ENCODE measurements at places on chromosomes 11 and 22.

GRCh38 chr11:134447696-134448095 lies 35.7 kb upstream of the B3GAT1 start:
- DNase-seq = no peak

- DNase-seq = no peak
These were observed 274.6 kb downstream of the BUD13 start for GRCh38 chr11:116498161-116498560.

DNA sequence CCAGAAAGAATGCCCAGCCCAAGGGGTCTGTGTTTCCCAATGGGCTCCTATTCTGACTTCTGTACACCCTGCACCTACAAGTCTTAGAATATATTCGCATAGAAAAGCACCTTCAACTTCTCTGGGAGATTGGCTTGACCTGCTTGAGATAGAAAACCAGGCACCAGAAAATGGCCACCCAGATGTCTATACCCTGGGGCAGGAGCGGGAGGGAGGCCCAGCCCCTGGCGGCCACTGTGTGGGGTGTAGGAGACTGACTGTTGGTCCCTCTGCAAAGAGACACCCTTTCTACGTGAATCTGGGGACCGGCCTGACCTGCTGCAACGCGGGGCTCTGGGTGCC lies 8.5 kb downstream of the DENND6B start:
- no peak for DNase-seq

GRCh38 chr11:26227883-26228502 lies 103.9 kb upstream of the ANO3 start:
- no peak for DNase-seq

DNA sequence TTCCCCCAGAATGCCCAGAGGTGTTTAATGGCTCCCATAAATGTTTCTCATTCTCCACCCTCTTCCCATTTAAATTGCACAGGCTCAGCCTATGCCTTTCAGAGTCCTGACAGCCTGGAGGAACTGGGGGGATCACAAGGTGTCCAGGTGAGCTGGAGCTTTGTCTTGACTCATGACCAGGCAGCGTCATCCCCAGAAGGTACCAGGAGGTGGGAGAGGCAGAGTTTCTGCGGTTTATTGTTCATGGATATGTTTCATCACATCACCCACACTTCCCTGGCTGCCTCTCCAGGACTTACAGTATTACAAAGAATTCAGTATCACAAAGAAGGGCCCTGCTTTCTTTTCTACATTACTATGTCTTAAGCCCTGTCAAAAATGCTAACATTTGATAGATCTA lies 103.2 kb upstream of the GALNT18 start:
- no peak for DNase-seq

GRCh38 chr11:132006884-132007580 lies 636.6 kb downstream of the NTM start:
- no peak for DNase-seq

GRCh38 chr11:62988276-62988675 lies 3.5 kb upstream of the SLC22A6 start:
- no peak for DNase-seq

DNA sequence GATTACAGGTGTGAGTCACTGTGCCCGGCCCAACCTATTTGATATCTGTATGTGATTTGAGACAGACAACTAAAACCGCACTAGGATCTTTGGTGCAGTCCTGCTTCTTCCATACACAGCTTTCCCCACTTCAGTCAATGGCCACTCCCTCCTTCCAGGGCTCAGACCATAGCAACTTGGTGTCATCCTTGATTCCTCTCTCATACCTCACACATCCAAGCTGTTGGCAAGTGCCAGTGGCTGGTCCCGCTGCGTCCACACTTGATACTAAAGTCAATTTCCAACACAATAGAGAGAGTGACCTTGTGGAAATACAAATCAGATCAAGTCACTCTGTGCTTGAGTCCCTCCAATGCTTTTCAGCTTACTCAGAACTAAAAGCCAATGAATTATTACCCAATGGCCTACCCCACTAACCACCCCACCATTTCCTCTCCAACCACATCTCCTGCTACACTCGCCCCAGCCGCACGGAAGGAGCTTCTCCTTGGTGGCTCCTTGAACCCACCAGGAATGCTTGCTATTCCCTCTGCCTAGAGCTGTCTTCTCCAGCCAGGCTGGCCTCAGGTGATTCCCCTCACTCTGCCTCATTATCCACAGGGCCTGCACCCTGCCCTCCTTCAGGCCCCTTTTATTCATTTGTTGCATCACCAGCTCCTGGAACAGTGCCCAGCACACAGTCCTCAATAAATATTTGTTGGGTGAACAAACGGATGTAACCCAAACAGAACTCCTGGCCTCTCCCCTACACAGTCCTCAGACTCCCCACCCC lies 12.9 kb downstream of the ABTB2 start:
- DNase-seq = no peak

GRCh38 chr11:106092446-106092845 lies 15.0 kb downstream of the AASDHPPT start:
- DNase-seq = no peak

DNA sequence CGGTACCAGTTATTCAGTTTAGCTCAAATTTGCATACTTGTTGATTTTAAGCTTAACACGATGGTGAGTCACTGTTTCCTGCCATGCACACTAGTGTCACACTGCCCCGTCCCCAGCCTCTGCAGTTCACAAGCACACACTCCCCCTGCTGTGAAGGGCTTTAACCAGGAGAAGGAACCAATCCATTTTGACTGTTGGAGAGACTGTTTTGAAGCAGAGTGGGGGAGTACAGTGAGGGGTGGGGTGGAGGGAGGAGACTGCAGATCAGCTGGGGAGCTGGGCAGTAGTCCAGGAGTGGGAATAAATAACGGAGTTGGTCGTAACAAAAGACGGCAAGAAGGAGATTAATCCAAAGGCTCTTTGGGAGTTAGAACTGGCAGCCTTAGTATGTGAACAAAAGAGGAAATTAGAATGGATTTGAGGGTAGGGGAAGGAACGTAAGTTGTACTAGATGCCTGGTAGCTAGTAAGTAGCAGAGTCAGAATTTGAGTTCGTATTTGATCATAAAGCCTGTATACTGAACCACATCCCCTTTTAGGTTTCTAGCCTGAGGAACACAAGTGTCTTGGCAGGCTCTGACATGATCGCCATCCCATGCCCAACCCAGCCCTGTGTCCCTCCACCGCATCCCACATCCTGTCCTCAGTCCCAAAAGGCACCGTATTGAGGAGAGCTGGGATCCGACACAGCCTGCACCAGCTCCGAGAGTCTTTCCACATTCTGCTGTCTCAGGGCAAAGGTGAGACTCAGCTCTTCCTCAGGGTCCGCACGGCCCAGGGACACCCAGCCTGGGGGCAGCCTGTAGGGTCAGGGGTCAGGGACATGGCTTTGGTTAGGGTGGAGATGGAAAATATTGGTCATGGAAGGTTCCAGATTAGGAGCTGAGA lies 862 bp downstream of the TPP1 start:
- peak; percentile 44 for DNase-seq

- DNase-seq = no peak
These were observed 18.5 kb upstream of the OR4D5 start for GRCh38 chr11:123920943-123921342.

GRCh38 chr11:118922745-118923627 lies 2.7 kb downstream of the BCL9L start:
- DNase-seq = no peak

GRCh38 chr22:42343531-42344081 lies 73.2 kb upstream of the TCF20 start:
- DNase-seq = no peak

DNA sequence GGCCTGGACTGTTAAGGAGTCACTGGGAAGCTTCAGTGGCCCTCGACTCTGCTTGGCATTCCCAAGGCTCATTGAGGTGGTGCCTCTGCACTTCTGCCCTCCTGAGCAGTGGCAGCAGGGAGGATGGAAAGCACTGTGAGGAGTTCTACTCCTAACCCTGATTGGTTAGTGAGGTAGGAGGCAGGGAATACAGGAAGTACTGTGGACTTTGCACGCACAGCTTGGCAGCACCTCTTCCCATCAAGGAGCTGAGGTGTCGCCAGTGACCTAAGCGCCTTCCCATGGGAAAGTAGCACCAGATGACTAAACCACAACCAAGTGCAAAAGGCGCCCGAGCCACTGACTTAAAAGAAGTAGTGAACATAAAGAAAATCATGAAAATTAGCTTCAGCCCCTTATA lies 152.5 kb upstream of the CADM1 start:
- no peak for DNase-seq

DNA sequence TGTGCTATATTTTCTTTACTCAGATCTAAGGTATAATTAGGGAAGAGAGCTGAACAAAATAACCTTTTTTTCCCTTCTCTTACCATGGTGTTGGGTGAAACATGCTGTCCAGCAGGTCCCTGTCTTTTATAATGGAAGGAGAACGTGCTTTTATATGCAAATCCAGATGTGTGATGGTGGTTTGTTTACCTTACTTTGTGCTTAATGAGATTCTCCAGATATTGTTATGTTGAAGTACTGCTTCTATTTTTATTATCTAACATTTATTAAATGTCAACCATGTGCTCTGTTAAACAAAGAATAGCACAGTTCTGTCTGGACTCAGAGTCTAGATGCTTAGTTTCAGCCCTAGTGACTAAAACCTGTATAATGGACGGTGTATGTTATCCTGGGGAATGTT lies 10.1 kb upstream of the GRIK4 start:
- DNase-seq = no peak

GRCh38 chr22:36856792-36857135 lies 4.0 kb upstream of the NCF4 start:
- DNase-seq = no peak

GRCh38 chr11:75506827-75507226 lies 18.9 kb downstream of the GDPD5 start:
- no peak for DNase-seq
